ENCODE measurements at places on chromosomes 7 and 10.
A peak's percentile ranks its signal among the peaks of the same experiment; 100 is the strongest.

DNA sequence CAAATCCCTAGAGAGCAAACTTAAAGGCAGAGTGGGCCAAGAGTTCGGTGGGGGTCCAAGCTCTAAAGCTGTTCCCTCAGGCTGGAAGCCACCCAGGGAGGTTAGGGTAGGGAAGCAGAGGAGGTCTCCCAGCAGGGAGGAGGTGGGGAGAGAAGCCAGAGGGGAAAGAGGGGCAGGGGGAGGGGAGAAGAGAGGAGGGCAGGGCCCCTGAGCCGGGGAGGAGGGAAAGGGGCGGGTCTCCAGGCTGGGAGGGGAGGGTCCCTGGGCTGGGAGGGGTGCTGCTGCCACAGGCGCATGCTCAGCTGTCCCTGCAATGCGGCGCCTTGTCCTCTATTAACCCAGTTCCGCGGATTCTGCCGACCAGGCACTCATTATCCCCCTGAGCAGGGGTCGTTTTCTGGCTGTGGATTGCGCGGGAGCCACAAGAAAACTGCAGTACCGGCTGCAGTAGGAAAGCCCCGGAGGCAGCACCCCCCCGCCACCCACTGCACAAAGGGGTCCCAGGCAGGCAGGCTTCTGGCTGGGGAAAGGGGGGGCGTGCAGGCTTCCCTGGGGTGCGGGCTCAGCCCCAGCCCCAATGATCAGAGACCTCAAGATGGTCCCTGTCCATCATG is 49.3 kb downstream of the CAMK2B start:
- no peak for DNase-seq

- peak; percentile 43 for DNase-seq
These were observed 84.3 kb upstream of the ADRB1 start for GRCh38 chr10:113959383-113959760.

DNA sequence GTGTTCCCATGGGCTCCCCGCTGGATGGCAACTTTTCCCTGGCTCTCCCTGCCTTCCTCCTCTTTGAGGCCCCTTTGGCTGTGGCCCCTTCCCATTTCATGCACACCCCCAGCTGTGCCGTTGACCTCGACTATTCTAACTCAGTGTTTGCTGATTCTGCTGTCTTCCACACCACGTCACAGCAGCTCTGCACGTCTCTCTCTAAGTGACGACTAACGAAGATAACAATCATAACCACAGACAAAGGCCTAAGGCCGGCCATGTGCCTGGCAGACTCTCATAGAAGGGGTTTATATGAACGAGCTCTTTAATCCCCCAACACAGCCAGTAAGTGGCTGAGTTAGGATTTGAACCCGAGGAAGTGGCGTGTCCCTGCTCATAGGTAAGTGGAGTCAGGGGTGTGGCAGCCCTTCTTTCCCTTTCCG is 151.5 kb upstream of the SHH start:
- DNase-seq, result no peak

DNA sequence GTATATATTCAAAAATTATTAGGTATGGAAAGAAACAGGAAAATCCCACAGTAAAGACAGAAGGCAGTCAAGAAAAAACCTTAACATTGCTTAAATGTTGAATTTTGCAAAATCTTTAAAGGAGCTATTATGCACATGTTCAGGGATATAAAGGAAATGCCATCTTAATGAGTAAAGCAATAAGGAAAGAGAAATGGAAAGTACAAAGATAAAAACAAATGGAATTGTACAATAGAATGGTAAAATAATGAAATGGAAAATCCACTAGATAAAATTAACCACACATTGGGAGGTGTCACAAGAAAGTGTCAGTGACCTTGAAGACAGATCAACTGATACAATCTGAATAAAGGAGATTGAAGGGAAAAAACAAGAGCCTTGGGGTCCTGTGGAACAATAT is 82.0 kb downstream of the KIF20B start:
- no peak for DNase-seq

GRCh38 chr10:822661-823367 is 108.7 kb downstream of the LARP4B start:
- peak; percentile 25 for DNase-seq

DNA sequence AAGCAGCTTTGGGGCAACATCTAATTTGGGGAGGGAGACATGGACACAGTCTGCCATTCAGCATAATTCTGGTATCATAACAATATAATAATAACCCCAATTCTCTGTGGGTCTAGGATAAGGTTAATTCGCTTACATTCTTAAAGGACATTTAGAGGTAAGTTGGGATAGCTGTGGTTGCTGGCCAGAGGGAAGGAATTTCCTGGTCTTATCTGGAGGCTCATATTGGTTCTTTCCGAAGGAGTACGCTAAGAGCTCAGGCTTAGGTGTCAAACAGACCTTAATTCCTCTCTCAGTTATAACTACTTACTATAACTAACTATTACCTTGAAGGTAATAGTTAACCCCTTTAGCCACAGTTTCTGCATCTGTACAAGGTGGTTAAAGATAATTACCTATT is 68.8 kb downstream of the SPAG6 start:
- DNase-seq, result no peak

Measured in GM20000 (cell line).